ENCODE measurements at places on chromosomes 7 and 10.
A peak's percentile ranks its signal among the peaks of the same experiment; 100 is the strongest.

GRCh38 chr10:32004161-32004591, 52.0 kb downstream of the KIF5B start:
- DNase-seq = no peak

- peak; percentile 79 for DNase-seq
These were observed 94.4 kb upstream of the SEMA3C start for GRCh38 chr7:81013083-81013817.

DNA sequence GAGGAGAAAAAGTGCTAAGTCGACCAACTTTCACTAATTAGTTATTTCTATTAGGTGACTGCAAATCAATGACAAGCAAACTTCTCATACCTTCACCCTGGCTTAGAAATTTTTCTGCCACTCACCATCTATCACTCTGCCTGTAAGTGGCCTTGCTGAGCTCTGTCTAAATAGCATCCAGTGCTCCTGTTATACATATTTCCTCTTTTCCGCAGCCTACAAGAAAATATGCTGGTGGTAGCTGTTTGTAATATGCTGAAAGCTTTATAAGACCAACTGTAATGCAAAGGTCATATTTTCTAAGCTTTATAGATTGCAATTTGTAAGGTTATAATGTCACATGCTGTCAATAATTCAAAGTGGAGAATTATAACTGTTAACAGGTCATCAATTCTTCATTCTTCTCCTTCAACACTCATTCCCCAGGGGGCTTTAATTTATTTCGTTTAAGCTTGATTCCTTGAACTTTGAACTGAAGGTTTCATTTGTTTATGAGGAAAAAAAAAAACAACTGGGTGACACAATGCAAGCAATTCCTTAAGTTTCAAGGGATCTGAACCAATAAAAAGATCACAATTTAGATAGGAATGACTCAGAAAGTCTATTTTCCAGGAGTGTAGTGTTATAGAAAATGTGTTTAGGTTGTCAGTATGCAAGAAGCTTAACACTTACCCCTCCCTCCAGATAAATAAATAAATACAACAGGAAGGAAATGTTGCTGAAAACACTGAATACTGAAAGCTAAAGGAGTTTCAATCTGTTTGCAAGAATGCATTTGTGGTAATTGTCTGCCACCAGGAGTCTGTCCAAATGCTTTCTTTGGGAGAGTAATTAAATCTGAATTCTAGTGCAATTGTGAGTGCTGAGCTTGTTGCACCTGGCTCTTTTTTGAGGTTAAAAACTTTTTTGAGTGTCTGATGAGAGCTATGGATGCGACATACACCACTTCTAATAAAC, 183.7 kb downstream of the SORCS1 start:
- DNase-seq = no peak

- DNase-seq = peak; percentile 71
These were observed 14.7 kb upstream of the LRRN3 start for GRCh38 chr7:111076205-111076604.

DNA sequence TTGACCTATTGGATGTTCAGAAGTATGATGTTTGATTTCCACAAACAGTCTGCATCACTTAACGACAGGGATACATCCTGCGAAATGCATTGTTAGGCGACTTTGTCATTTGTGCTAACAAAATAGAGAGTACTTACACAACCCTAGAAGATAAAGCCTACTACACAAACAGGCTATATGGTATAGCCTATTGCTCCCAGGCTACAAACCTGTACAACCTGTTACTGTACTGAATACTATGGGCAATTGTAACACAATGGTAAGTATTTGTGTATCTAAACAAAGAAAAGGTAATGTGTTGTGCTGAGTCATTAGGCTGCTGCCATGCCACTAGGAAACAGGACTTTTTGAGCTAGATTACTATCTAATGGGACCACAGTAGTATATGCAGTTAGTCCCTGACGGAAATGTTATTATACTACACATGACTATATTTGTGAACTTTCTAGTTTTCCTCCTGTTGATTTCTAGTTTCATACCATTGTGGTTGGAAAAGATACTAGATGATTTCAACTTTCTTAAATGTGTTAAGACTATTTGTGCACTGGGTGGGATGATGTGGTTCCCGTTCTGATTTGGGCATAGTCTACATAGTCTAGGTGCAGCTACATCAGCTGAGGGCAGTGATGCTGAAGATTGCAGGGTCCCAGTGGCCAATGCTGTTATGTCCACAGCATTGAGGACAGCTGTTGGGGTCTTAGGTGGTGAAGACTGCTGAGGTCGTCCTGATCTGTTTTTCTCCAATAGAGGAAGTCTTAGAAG, 161.7 kb downstream of the HTR7 start:
- no peak for DNase-seq

DNA sequence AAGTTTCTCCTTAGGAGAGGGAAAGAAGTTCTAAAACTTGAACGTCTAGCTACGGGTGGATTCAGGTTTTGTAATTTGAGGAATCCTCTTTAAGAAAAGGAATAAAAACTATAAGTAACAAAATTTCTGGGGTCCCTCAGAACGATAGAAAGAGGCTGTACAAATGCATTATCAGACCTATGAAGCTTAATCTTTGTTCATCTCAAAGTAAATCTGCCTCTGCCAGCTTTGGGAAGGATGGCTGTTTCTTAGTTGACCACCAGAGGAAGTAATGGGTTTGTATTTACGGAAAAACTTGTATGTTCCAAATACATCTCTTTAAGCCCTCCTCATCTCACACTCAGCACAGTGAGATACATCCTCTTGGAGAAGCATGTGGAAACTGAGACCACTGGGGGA, 864 bp downstream of the PSTK start:
- DNase-seq = peak; percentile 38

GRCh38 chr10:127158662-127159061, 37.7 kb downstream of the INSYN2A start:
- no peak for DNase-seq

DNA sequence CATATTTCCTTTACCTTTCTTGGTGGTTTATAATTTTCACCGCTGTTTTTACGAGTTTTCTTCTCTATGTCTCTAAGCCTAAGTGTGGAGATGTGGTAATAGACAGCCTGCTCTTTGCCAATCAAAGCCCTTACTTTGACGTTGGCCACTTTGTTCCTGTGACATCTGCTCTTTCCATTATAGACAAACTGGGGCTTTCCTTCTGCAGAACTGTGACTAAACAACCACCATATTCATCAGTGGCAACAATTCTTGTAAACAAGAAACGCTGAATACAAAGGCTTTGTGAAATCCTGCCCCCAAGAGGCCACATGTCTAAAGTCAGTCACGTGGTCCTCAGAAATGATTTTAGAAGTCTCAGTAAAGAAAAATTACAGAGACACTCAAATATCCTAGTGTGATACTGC, 59.6 kb upstream of the CAPZA2 start:
- peak; percentile 62 for DNase-seq

DNA sequence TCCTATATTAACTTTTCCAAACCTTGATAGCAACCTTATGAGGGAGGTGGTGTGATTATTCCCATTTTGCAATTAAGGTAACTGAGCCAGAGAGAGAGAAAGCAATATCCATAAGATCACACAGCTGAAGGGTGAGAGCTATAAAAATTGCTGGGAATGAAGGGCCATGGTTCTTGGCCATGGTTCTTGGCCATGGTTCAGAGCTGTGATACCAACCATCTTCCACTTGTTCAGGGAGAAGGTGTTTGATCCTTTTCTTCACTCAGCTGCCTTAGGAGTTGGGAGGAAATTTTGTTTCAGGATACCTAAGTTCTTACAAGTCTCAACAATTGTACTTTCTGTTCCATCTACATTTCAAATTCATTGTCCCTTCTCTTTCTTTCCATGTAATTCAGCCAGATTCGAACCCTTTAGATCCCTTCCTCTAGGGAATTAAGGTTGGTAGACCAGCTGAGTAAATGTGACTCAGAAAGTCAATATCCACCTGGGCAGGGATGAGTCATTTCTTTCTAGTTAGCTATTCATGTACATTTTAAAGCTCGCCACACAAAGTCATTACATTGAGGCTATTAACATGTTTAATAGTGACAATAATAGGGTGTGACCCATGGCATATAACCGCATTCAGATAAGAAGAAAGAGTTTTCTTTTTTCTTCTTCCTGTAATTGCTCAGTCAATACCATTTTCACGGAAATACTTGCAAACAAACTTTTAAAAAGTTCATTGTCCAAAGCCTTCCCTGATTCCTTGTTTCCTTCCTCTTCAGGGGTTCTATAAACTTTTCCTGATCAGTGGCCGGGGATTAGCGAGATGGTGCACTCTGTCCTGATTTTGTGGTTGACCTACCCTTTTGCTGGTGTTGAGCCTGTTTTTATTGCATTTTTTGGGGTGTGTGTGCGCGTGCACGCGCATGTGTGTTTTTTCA, 143.4 kb downstream of the TCF7L2 start:
- DNase-seq = peak; percentile 50

DNA sequence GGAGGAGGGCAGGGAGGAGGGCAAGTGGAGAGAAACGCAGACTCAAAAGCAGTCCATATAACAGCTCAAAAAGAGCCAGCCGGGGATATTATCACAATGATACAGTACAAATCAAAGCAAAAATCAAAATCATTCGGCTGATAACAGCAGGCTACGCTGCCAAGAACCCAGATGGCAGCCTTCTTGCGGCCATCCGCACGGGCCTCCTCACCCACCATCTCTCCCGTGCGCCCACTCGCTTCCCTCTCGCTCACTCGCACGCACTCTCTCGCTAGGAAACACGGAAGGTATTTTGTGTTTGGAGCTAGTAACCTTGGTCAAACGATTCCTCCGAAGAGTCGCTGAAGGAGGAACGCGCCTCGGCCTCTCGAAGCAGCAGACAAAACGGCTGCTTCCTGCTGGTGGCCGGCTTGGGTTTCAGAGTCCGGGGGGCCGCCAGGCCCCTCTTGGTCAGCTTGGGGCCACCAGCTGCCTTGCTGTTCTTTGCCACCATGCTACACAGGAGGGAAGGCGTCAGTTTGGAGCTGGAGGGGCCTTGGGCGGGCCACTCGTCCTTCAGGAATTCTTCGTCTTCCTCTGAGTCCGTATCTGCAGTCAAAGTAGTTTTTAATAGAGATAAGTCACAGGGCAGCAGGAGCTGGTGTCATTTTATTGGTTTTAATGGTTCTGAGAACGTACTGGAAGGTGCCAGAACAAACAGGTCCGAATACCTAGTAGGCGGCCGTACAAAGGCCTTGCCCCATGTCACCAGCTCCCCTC, 68.9 kb downstream of the SLC29A4 start:
- DNase-seq = no peak

- no peak for DNase-seq
These were observed 87.0 kb downstream of the ANKIB1 start for GRCh38 chr7:92332782-92333181.

- DNase-seq = no peak
These were observed 156.4 kb downstream of the CTTNBP2 start for GRCh38 chr7:117716707-117717299.

- DNase-seq = no peak
These were observed 46.6 kb upstream of the ADRA2A start for GRCh38 chr10:111030042-111030750.

Measured in fibroblast of skin of right quadriceps (primary cell).